Prostate gland (tissue), 2 donors: ENCODE measurements at places on chromosomes 2 and 18.
A peak's percentile ranks its signal among the peaks of the same experiment; 100 is the strongest.

GRCh38 chr2:161245261-161245553, 63.0 kb upstream of the PSMD14 start:
- H3K27me3 ChIP-seq, result no peaks in the 10 kb centered on the region
- no peak for DNase-seq
- no peaks in the 10 kb centered on the region for H3K36me3 ChIP-seq
- H3K4me3 ChIP-seq, result peak overlapping the region; percentile 12

- H3K4me3 ChIP-seq, result no peak overlapping the region
- DNase-seq, result peak; percentile 50
- no peak overlapping the region for H3K27ac ChIP-seq
- H3K27me3 ChIP-seq, result no peaks in the 10 kb centered on the region
Observed at GRCh38 chr2:119264781-119265692, 41.4 kb downstream of the STEAP3 start.

DNA sequence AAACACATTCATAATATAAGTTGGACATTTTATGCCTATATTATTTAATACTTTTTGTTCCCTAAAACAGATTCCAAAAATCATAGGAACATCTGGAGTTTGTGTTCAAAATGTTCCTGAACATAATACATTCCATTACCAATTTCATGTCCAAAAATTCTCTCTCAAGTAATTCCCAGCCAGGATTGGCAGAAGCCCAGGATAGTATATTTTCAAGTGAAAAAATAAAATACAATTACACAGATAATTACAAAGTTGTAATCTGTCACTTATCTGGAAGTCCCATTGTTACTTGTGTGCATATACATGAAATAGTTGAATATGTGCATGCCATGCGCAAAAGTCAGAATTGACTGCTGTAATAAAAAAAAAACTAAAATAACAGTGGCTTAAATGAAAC, 5.2 kb upstream of the SCN7A start:
- H3K4me1 ChIP-seq, result no peaks in the 10 kb centered on the region
- no peaks in the 10 kb centered on the region for H3K27me3 ChIP-seq
- no peak for DNase-seq

- no peaks in the 10 kb centered on the region for H3K36me3 ChIP-seq
- no peak overlapping the region for H3K4me3 ChIP-seq
- no peak overlapping the region for H3K27ac ChIP-seq
Observed at GRCh38 chr2:74751981-74752851, 81.7 kb upstream of the HK2 start.

DNA sequence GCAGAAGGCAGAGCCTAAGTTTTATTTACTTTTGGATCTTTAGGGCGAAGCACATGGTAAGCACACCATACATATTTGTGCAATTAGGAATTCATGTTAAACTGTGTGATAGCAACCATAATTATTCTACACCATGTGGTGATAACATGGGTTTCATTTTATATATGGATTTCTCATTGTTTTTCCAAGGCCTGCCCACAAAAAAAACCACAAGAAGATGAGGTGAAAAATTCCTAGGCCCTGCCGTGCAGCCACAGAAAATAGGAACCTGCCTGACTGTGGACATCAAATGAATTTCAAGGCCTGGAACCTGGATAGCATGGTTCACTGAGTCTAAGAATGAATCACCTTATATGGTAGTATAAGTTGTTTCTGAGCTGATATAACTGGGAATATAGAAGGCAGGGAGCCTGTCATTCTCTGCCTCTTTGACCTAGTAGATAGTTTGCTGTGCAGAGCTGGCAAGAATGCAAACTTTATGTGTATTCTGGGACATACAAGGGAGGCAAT, 22.4 kb upstream of the SSB start:
- H3K4me3 ChIP-seq, result no peak overlapping the region
- no peaks in the 10 kb centered on the region for H3K36me3 ChIP-seq
- no peaks in the 10 kb centered on the region for H3K4me1 ChIP-seq
- no peaks in the 10 kb centered on the region for H3K27me3 ChIP-seq

DNA sequence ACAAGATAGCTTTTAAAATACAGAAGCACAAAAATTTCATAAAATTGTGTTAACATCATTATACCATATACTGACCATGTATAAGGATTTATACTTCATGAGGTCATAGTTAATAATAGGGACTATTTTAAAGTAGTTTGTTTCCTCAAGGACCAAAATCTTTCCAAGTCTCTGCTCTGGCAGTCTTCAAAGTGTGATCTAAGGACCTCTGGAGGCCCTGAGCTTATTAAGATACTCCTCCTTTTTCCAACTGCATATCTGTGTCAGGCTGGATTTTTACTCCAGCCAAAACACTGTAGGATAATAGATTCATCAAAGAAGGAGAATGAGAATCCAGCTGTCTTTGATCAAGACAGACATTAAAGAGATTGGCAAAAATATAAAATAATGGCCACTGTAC, 1.7 kb upstream of the SCYGR2 start:
- H3K4me3 ChIP-seq, result no peak overlapping the region
- no peaks in the 10 kb centered on the region for H3K27me3 ChIP-seq
- H3K4me1 ChIP-seq, result no peaks in the 10 kb centered on the region
- no peak for DNase-seq

GRCh38 chr18:36160959-36161371, 26.3 kb upstream of the MOCOS start:
- no peak for DNase-seq
- H3K4me3 ChIP-seq, result no peak overlapping the region
- no peaks in the 10 kb centered on the region for H3K4me1 ChIP-seq
- H3K27ac ChIP-seq, result no peak overlapping the region

DNA sequence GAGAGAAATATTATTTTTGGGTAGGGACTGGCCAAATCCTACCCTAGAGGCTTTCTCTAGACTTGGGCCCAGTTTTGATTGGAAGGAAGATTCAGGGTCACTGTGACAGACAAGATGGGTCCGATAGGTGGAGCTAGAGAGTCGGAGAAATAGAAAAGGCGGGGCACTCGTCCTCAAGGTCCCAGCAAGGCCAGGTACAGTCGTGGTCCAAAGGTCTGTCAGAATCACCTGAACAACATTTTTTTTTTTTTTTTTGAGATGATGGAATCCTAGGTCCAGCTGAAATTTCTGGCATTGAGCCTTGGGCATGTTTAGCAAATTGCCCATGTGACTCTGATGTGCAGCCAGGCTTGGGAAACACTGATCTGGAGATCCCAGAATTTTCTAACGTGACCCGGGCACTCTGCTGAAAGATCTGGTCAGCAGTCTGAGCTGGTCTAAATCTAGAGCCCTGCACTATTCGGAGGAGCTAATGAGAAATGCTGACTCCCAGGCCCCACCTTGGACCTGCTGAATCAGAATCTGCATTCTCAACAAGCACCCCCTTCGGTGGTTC, 23.0 kb upstream of the NTSR2 start:
- no peak overlapping the region for H3K4me3 ChIP-seq
- no peaks in the 10 kb centered on the region for H3K27me3 ChIP-seq
- H3K27ac ChIP-seq, result no peak overlapping the region
- no peaks in the 10 kb centered on the region for H3K4me1 ChIP-seq
- H3K36me3 ChIP-seq, result no peaks in the 10 kb centered on the region
- peak; percentile 67 for DNase-seq

DNA sequence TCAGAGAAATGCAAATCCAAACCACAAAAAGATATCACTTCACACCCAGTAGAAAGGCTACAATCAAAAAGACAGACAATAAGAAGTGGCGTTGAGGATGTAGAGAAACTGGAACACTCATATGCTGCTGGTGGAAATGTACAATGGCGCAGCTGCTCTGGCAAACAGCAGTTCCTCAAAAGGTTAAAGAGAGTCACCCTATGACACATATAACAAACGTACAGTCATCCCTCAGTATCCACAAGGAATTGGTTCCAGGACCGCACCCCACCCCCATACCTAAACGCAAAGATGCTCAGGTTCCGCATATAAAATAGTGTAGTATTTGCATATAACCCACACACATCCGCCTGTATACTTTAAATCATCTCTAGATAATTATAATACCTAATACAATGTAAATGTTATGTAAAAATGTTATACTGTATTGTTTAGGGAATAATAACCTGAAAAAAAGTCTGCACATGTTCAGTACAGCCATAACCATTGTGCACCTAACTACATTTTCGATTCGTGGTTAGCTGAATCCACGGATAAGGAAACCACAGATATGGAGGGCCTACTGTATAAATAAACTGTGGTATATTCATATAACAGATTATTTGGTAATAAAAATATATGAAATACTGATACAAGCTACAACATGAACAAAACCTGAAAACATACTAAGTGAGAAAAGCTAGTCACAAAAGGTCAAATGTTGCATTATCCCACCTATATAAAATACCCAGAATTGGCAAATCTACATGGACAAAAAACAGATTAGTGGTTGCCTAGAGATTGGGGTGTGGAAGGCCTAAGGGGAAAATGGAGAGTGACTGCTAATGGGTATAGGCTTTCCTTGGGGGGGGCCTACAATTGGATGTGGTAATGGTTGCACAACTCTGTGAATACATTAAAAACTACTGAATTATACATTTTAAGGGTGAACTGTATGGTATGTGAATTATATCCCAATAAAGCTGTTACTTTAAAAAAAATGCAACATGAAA, 37.5 kb downstream of the UXS1 start:
- H3K4me3 ChIP-seq, result no peak overlapping the region
- H3K27ac ChIP-seq, result no peak overlapping the region
- no peak for DNase-seq
- H3K4me1 ChIP-seq, result no peaks in the 10 kb centered on the region
- H3K27me3 ChIP-seq, result no peaks in the 10 kb centered on the region

GRCh38 chr2:16620590-16620989, 45.0 kb downstream of the CYRIA start:
- no peak for DNase-seq
- H3K27ac ChIP-seq, result no peak overlapping the region
- H3K36me3 ChIP-seq, result no peaks in the 10 kb centered on the region
- H3K27me3 ChIP-seq, result no peaks in the 10 kb centered on the region

- H3K4me3 ChIP-seq, result no peak overlapping the region
- H3K36me3 ChIP-seq, result no peaks in the 10 kb centered on the region
- no peaks in the 10 kb centered on the region for H3K27me3 ChIP-seq
- no peak overlapping the region for H3K27ac ChIP-seq
- H3K4me1 ChIP-seq, result no peaks in the 10 kb centered on the region
Observed at GRCh38 chr2:221518935-221519625, 53.0 kb downstream of the EPHA4 start.

GRCh38 chr2:142876423-142876822, 1.0 kb upstream of the KYNU start:
- no peaks in the 10 kb centered on the region for H3K4me1 ChIP-seq
- no peaks in the 10 kb centered on the region for H3K27me3 ChIP-seq
- DNase-seq, result no peak
- no peaks in the 10 kb centered on the region for H3K36me3 ChIP-seq
- no peak overlapping the region for H3K27ac ChIP-seq

DNA sequence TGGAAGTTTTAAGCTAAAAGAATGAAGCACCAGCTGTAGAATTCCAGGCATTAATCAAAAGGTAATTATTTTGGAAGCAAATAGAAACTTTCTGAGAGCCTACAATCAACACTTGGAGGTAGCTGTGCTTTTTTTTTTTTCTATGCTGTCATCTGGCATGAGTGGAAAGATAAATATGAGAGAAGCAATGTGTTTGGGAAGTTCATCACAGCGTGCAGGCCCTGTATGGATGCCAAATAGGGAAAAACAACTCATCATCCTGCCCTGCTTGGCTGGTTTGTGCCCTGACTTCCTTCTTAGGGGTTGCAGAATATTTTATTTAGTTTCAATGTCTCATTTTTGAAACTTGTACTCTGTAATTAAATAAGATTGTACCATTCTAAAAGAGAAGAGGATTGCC, 437.4 kb downstream of the PIK3C3 start:
- DNase-seq, result peak; percentile 39
- no peaks in the 10 kb centered on the region for H3K4me1 ChIP-seq
- H3K36me3 ChIP-seq, result no peaks in the 10 kb centered on the region
- no peak overlapping the region for H3K4me3 ChIP-seq

DNA sequence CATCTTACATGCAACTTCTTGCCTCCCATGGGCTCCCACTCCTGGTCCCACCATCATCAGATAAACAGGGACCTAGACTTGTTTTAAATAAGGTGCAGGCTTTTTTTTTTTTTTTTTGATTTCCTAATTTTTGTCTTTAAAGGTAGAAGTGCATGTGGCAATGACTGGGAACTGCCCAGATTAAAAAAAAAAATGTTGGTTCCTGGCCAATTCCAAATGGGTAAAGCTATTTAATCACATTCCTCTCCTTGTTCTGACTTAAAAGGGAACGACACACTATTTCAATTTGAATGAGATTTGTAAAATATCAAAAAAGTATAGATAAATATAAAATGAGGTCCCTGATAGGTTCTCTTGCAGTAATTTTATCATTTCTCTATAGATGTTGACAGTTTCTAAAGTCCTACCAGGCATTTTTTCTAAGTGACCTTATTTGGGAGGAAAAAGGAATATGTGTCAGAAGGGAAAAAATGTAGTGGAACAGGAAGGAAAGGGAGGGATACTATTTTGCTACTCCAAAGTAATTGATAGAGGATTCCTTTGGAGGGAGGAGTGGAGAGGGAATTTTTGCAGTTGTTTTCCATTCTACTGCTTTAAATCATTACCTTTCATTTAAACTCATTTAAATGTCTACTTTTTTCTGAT, 43.3 kb downstream of the DDX1 start:
- no peak for DNase-seq
- H3K4me1 ChIP-seq, result no peaks in the 10 kb centered on the region
- H3K4me3 ChIP-seq, result no peak overlapping the region
- H3K36me3 ChIP-seq, result no peaks in the 10 kb centered on the region
- no peak overlapping the region for H3K27ac ChIP-seq

DNA sequence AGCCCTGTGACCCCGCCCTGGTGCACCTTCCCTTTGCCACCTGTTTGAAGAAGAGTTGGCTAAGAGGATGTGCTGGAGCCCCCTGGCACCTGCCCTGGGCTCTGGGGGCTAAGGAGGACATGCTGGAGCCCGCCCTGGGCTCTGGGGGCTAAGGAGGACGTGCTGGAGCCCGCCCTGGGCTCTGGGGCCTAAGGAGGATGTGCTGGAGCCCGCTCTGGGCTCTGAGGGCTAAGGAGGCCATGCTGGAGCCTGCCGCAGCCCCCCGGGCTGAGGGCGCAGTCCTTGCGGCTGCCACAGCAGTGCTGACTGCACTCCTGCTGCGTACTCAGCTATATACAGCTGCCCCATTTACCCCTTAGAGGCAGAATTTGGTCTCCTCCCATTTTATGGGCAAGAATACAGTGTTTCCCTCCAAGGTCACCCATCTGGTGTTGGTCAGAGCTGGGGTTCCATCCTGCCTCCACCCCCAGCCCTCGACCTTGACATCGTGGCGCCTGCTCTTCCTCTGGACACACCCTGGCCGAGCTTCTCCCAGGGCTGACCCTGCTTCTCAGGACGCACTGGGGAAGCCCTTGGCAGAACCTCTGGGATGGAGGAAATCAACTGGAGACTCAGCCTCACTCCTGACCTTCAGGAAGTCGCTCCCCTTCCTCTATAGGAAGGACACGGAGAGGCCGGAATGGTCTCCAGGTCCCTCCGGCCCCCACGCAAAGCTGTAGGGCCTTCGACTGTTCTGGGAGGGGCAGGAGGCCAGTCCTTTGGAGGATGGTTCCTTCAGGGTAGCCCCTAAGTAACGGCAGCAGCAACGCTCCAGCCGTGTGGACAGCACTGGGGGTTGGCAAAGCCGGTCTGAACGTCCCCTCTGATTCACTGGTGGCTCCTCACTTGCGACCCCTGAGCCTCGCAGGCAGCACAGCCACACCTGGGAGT, 65.0 kb upstream of the HPCAL1 start:
- H3K27me3 ChIP-seq, result no peaks in the 10 kb centered on the region
- H3K36me3 ChIP-seq, result no peaks in the 10 kb centered on the region
- H3K27ac ChIP-seq, result no peak overlapping the region
- H3K4me1 ChIP-seq, result no peaks in the 10 kb centered on the region
- DNase-seq, result no peak
